Endodermal cell (in vitro differentiated cells): ENCODE measurements at places on chromosomes 12 and 14. TPM values are rescaled to one million over a fixed set of nuclear protein-coding genes. Genes with fewer than 3 reads are reported as not detected.
A peak's percentile ranks its signal among the peaks of the same experiment; 100 is the strongest.

GRCh38 chr14:54349713-54350112 lies 47.1 kb upstream of the CDKN3 start:
- H3K4me1 ChIP-seq, result no peaks in the 10 kb centered on the region
- no peaks in the 10 kb centered on the region for H3K27me3 ChIP-seq
- H3K27ac ChIP-seq, result no peak overlapping the region
- H3K4me3 ChIP-seq, result no peak overlapping the region
- no peak for DNase-seq

DNA sequence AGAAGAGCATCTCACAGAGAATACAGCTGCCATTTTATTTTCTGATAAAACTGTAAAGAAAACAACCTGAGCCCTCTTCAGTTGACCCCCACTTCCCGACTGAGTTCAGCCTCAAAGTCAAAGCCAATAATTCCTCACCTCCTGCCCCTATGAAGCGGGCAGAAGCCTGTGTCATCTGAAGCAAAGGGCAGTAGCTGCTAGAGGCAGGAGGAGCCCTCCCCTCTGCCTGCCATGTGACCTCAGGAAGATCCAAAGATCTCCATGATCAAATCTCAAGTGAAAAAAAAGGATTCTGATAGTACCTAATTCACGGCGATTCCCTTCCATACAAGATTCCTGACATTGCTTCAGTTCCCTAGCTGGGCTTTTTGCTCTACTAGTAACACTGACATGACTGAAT lies 223.1 kb upstream of the CAND1 start:
- no peaks in the 10 kb centered on the region for H3K27me3 ChIP-seq
- H3K27ac ChIP-seq, result no peak overlapping the region
- H3K36me3 ChIP-seq, result no peaks in the 10 kb centered on the region
- H3K4me1 ChIP-seq, result peaks cover 35% of the 10 kb centered on the region
- no peak for DNase-seq

GRCh38 chr12:50715174-50715573 lies 48.7 kb upstream of the ATF1 start:
- no peaks in the 10 kb centered on the region for H3K4me1 ChIP-seq
- H3K36me3 ChIP-seq, result peaks cover 51% of the 10 kb centered on the region
- H3K4me3 ChIP-seq, result no peak overlapping the region

The NTS gene
- 2.6 and 3.0 TPM in 2 replicates for total RNA-seq

The TRMT5 gene
- 19.8 and 20.3 TPM in 2 replicates for total RNA-seq

DNA sequence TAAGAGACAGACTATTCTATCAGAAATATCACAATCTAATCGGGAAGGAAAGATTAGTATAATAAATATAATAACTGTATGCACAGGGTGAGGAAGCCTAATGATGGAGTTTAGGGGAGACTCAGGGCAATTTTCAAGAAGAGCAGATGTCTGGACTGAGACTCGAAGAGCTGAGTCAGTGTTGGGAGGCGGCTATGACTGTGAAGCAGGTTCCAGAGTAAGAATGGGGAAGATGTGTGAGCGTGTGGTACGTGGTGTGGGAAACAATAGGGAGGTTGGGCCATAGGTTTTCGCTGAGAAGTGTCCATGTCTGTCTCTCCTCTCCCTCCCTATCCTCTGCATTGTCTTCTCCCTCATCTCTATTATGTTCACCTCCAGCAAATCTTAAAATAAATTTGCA lies 85.6 kb downstream of the LMO3 start:
- DNase-seq, result no peak
- no peak overlapping the region for H3K27ac ChIP-seq
- H3K27me3 ChIP-seq, result no peaks in the 10 kb centered on the region

- H3K27me3 ChIP-seq, result no peaks in the 10 kb centered on the region
- H3K4me1 ChIP-seq, result no peaks in the 10 kb centered on the region
- no peaks in the 10 kb centered on the region for H3K36me3 ChIP-seq
- no peak for DNase-seq
Measured at GRCh38 chr14:58088961-58089360, 63.1 kb downstream of the ARMH4 start.

DNA sequence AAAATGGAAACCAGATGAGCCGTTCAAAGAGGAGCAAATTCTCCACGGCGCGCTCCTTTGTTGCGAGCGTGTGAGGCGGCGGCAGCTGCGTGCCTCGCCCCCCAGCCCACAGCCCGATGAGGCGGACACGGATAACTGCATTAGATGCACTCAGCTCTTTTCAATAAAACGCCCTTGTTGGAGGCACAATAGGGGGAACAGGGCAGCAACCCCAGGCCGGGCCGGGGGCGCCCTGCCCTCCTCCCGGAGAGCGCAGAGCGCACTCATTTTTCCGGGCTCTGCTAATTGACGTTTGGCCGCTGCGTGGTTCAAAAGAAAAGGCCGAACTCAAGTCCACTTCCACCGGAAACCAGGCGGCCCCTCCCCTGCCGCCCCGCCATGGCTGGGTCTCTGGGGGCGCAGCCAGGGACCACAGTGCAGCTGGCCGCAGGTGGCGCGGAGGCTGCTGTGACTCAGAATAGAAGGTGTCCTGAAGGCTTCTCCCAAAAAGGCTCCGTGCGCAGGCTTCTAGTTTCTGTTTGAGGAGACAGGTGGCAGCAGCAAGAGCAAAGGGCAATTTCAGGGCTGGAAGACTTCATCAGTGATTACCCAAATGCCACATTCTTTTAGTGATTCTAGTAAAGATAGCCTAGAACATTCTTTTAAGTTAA lies 29.0 kb upstream of the SMOC1 start:
- H3K4me3 ChIP-seq, result no peak overlapping the region
- H3K4me1 ChIP-seq, result no peaks in the 10 kb centered on the region

GRCh38 chr14:33702293-33702692 lies 248.6 kb downstream of the EGLN3 start:
- no peaks in the 10 kb centered on the region for H3K36me3 ChIP-seq
- no peak overlapping the region for H3K4me3 ChIP-seq
- peaks cover 5% of the 10 kb centered on the region for H3K4me1 ChIP-seq
- H3K27me3 ChIP-seq, result no peaks in the 10 kb centered on the region
- no peak overlapping the region for H3K27ac ChIP-seq
- DNase-seq, result no peak

The ALG10B gene
- 7.2 and 11.6 TPM in 2 replicates for total RNA-seq

DNA sequence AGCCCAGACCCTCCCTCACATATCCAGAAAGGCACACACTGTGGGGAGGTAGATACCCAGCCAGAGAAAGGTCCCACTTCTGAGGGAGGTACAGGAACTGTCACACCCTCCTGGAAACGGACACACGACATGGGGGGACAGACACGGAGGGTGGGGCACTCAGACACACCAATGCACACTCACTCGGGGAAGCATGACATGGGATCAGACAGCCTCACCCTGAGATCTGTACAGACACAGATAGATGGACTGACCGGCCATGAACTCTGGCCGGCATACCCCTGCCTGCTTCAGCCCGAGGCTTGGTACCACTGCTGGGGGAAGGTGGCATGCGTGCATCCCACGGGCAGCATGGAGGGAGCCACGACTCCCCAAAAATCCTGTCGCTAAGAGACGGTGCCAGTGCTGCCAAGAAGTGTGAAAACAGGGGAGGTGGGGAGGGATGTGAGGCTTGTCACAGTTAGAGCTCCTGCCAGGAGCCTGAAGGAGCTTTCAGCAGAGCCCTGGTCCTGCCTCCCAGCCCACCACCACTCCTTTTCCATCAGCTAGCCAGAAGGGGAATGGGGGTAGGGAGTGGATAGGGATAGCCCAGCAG lies 571 bp downstream of the CPNE6 start:
- no peaks in the 10 kb centered on the region for H3K36me3 ChIP-seq
- H3K4me3 ChIP-seq, result no peak overlapping the region
- H3K4me1 ChIP-seq, result peaks cover 9% of the 10 kb centered on the region
- no peak for DNase-seq

- no peak for DNase-seq
- H3K4me3 ChIP-seq, result no peak overlapping the region
- peaks cover 26% of the 10 kb centered on the region for H3K36me3 ChIP-seq
- H3K27me3 ChIP-seq, result no peaks in the 10 kb centered on the region
Measured at GRCh38 chr12:562634-563033, 100.6 kb downstream of the NINJ2 start.

The HVCN1 gene
- total RNA-seq, result 7.5 and 8.8 TPM in 2 replicates

DNA sequence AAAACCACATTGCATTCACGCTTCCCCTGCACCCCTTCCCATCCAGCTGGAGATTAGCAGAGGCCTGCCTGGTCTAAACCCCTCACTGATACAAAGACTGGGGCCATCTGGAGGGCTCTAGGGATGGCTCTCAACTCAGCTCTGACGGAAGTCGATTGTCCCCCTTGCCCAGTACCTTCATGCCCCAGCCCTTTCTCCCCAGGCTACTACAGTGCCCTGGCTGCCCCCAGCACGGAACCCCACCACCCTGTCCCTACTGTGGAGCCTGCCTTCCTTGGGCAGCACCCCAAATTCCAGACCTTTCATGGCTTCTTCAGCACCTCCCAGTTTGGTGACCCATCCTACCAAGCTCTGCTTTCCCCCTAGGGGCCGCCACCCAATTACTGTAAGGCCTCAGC lies 25.6 kb downstream of the ZFP36L1 start:
- H3K4me1 ChIP-seq, result peaks cover 7% of the 10 kb centered on the region
- H3K27ac ChIP-seq, result no peak overlapping the region
- H3K4me3 ChIP-seq, result no peak overlapping the region

The CPNE8 gene
- total RNA-seq, result 8.7 TPM in 2 replicates

- no peaks in the 10 kb centered on the region for H3K4me1 ChIP-seq
- no peak overlapping the region for H3K4me3 ChIP-seq
- no peak overlapping the region for H3K27ac ChIP-seq
- no peaks in the 10 kb centered on the region for H3K27me3 ChIP-seq
- no peaks in the 10 kb centered on the region for H3K36me3 ChIP-seq
Measured at GRCh38 chr12:132904718-132905328, 17.4 kb upstream of the CHFR start.

The NANOG gene
- total RNA-seq, result 79.5 and 129 TPM in 2 replicates

The FOXA1 gene
- 33.2 to 51.4 TPM (median 51.1 TPM) in 3 replicates for total RNA-seq

DNA sequence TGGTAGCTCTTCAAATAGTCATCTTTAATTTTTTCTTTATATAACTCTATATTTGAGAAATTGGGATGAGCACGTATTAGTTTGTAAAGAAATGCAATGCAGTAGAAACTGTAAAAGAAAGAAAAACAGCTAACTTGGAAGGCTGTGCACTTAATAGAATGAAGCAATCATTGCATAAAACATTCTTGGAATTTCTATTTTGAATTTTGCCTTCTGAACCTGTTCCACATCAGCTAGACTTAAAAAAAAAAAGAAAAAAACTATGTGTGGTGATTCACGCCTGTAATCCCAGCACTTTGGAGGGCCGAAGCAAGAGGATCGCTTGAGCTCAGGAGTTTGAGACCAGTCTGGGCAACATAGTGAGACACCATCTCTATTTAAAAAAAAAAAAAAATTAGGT lies 29.4 kb downstream of the SCN8A start:
- H3K4me1 ChIP-seq, result peaks cover 3% of the 10 kb centered on the region
- H3K27me3 ChIP-seq, result no peaks in the 10 kb centered on the region
- H3K36me3 ChIP-seq, result no peaks in the 10 kb centered on the region
- no peak overlapping the region for H3K27ac ChIP-seq
- no peak for DNase-seq

GRCh38 chr14:94971750-94972149 lies 185.6 kb downstream of the DICER1 start:
- H3K27ac ChIP-seq, result no peak overlapping the region
- no peaks in the 10 kb centered on the region for H3K27me3 ChIP-seq
- H3K4me3 ChIP-seq, result no peak overlapping the region

The OR4E2 gene
- not detected in 2 replicates for total RNA-seq

The GYS2 gene
- not detected in 2 replicates for total RNA-seq

GRCh38 chr14:104280085-104280901 lies 141.9 kb downstream of the KIF26A start:
- no peaks in the 10 kb centered on the region for H3K4me1 ChIP-seq
- H3K36me3 ChIP-seq, result no peaks in the 10 kb centered on the region
- H3K27ac ChIP-seq, result no peak overlapping the region

The KRT5 gene
- total RNA-seq, result not detected in 3 replicates

The LRRC10 gene
- total RNA-seq, result not detected in 2 replicates

DNA sequence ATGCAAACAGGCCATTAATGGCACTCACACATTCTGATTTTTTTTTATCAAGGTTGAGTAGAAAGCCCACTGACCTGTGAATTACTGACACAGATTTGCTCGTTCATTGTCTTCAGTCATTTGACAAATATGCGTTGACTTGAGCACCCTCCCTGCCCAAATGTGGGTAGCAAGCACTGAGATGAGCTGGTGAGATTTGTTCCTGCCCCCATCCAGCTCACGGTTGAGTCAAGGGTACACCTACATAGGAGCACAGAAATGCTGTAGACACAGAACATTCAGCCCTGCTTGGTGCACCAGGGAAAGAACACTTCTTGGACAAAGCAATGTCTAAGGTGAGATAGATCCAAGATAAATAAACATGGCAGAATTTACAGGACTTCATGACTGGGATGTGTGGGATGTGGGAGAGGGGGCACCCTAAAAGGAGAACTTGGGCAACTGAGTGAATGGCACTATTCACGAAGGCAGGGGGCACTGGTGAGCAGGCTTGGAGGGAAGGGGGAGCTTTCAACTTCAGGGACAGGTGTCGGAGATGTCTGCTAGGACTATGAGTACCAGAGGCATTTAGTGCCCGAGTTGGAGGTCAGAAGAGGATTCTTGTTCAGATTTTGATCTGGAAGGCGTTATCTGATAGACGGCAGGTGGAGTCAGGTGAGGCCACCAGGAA lies 213.4 kb downstream of the VRK1 start:
- no peaks in the 10 kb centered on the region for H3K36me3 ChIP-seq
- peaks cover 9% of the 10 kb centered on the region for H3K27me3 ChIP-seq
- peak; percentile 63 for DNase-seq

The PMCH gene
- not detected in 3 replicates for total RNA-seq

GRCh38 chr14:61193476-61193875 lies 87.7 kb downstream of the TMEM30B start:
- no peak for DNase-seq
- H3K4me1 ChIP-seq, result no peaks in the 10 kb centered on the region
- H3K27ac ChIP-seq, result no peak overlapping the region

The KCNK13 gene
- total RNA-seq, result 0.38 to 0.58 TPM in 2 of 3 replicates, not detected in the other

DNA sequence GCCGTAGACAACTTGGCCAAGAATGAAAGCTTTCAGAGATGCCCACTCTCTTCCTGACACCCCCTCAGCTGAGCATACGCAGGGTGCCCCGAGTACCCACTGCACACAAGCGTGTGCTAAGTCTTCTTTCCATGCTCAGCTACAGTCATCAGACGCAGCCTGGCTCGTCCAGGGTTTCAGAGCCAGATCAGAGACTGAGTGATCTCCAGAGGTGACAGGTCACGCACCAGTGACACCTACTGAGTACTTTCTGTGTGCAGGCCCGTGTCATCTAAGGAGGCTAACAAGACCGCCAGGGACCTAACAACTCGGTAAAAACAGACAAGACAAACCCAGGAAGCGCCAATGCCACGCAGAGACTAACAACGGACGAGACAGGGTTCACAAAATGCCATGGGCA lies 25.1 kb downstream of the STX2 start:
- H3K36me3 ChIP-seq, result peaks cover 37% of the 10 kb centered on the region
- H3K4me3 ChIP-seq, result no peak overlapping the region
- DNase-seq, result no peak
- H3K4me1 ChIP-seq, result peaks cover 6% of the 10 kb centered on the region
- no peaks in the 10 kb centered on the region for H3K27me3 ChIP-seq

The BMP4 gene
- 16.1 to 20.1 TPM (median 19.9 TPM) in 3 replicates for total RNA-seq

The GTF2A1 gene
- total RNA-seq, result 34.3 to 44.1 TPM (median 36.0 TPM) in 3 replicates

The COX8C gene
- not detected in 3 replicates for total RNA-seq
